Left ventricle myocardium inferior (tissue), 1 donor: ENCODE measurements at places on chromosomes 3 and 15. TPM values are rescaled to one million over a fixed set of nuclear protein-coding genes. Genes with fewer than 3 reads are reported as not detected.

The TM4SF4 gene
- not detected for total RNA-seq

DNA sequence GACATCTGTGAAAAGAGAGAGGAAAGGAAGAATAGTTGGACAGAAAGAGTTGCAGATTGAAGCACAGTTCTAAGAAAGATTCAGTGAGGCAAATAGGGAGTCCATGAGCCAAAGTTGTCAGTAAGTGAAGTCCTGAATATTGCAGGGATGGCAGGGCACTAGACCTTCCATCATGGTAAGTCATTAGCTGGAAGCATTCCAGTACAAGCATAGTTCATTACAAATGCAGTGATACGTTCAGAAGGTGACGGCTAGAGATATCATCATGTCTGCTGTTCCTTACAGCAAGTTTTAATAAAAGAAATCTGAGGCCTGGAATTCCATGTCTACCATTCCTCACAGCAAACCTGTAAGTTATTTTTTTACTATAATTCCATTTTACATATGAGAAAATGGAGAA lies 720.1 kb downstream of the GBE1 start:
- DNase-seq = no peak

DNA sequence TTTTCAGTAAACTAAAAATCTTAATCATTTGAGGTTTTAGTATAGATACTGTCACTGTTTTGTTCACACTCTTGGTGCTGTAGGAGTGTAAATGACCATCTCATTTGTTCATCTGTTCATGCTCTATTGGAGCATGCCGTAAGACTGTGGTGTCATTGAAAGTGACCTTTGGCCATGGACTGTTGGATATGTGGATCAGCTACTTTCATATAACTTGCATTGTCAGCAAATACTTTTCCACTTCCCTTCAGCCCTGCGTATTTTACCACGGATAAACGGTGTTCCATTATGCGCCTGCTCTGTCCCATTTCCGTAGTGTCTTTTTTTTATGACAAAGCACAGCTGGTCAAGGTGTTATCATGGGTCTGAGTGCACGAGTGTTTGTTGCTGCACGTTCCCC lies 32.6 kb upstream of the SENP5 start:
- DNase-seq = no peak

GRCh38 chr15:87566236-87566635 lies 690.3 kb downstream of the NTRK3 start:
- no peak for DNase-seq

The XCR1 gene
- not detected for total RNA-seq

The CNTN3 gene
- total RNA-seq = 1.2 TPM

The SNX33 gene
- total RNA-seq = 11.4 TPM

GRCh38 chr15:70910958-70911357 lies 18.3 kb downstream of the LRRC49 start:
- no peak for DNase-seq

DNA sequence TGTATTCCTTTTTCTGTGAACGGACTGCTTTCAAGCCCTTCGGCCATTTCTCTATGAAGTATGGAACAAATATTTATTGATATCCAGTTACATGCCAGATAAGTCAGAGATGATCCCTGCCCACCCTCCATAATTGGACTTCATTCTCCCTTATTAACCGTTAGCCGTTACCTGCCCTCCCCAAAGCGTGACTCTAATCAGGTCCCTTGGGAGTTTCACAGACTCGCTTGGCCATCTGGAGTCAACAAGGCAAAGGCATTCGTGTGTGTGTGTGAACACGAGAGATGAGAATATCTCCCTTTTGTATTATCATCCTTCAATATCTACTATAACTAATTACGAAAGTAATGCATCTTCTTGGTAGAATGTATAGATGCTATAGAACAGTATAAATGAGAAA lies 314.5 kb downstream of the TLE3 start:
- DNase-seq = no peak

The SGO1 gene
- 0.38 TPM for total RNA-seq

The LDHAL6B gene
- total RNA-seq = not detected

DNA sequence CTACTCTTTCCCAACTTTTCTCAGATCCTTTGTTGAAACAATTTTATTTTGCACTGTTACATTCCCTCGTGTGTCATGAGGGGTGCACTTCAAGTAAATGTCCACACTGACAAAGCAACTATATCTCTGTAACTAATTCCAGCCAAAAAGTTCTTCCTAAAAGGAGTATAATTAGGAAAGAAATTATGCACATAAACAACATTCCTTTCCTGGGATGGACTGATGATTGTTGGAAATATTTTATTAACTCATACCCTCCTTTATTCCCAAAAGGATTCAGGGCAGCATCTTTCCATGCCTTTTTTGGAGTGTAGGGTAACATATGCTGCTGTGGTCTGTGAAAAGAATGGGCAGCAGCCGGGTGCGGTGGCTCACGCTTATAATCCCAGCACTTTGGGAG lies 426.1 kb upstream of the THBS1 start:
- no peak for DNase-seq

The SCN5A gene
- total RNA-seq = 239 TPM

The GRIP2 gene
- total RNA-seq = 59.1 TPM

DNA sequence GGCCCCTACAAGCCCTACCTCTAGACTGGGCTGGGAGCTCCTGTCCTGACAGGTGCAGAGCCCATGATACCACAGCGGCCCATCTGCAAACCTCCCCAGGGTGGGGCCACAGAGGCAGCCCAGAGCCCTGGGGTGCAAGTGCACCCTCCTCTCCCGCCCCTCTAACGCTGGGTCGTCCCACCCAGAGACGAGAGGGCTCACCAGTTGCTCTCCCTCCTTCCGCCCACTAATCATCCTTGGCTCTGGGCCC lies 742 bp downstream of the TNK2 start:
- DNase-seq = no peak

The KY gene
- 12.1 TPM for total RNA-seq

DNA sequence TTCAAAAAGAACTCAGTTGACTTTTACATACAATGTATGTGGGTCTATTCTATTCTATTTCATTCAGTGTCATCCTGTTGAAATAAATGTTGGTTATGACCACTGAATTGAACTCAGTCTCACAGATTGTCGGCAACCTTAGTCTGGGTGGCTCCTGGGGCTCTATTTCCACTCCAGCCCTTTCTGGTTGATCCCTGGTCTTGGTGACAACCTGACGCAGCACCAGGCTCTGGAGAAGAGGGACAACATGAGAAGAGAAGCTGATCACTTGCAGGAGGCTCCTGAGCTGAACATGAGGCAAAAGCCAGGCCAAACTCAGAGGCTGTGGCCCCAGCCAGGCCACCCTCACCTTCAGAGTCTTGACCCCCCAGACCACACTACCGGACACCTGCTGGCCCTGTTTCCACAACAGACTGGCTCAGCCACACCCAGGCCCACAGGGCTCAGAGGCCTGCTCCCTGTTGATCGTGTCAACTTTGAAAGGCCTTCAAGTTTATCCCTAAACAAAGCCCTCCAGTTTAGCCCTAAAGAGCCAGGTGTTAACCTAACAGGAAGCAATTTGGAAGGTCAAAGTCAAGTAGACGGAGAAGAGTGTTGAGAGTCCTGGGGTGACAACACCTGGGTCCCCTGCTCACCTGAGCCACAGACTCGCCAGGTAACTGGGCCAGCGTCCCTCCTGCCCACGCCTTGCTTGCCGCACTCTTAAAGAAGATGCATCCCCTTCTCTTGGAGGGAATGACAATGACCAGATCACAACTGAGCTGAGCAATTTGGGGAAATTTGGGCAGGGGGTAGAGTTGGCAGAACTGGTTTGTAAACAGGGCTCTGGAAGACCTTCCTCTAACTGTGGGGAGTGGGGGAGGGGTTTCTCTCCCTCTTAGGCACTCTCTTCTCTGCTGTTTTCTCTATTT lies 15.4 kb upstream of the MUC20 start:
- DNase-seq = no peak

GRCh38 chr3:52742418-52743041 lies 28.2 kb downstream of the NEK4 start:
- no peak for DNase-seq

The ALDH1L1 gene
- 24.3 TPM for total RNA-seq

DNA sequence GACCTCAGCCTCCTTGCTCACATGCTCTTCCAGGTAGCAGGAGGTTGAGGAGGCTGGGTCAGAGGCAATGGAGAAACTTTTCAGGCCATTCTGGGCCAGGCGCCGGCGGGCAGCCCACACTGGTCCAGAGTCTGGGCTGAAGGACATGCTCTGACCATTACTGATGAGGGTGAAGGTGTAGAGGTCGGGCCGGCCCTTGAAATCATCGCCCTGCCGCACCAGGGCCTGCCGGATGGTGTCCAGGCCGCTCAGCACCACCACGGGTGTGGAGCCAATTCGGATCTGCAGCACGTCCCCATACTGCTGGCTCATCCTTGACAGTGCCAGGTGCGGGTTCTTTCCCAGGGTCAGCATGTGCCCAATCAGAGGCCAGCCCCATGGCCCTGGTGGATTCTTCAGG lies 2.7 kb downstream of the CYP1A1 start:
- no peak for DNase-seq

- DNase-seq = no peak
These were observed 3.5 kb upstream of the ZBTB11 start for GRCh38 chr3:101680466-101680865.

- no peak for DNase-seq
These were observed 116.4 kb upstream of the TJP1 start for GRCh38 chr15:29938361-29939335.

- DNase-seq = no peak
These were observed 9.4 kb upstream of the C15orf39 start for GRCh38 chr15:75192307-75192706.
